ENCODE measurements at places on chromosomes 2 and 18.

GRCh38 chr2:150485871-150486538 is 1.5 kb downstream of the RND3 start:
- DNase-seq, result no peak

GRCh38 chr18:57728941-57729511 is 74.1 kb downstream of the ATP8B1 start:
- no peak for DNase-seq

DNA sequence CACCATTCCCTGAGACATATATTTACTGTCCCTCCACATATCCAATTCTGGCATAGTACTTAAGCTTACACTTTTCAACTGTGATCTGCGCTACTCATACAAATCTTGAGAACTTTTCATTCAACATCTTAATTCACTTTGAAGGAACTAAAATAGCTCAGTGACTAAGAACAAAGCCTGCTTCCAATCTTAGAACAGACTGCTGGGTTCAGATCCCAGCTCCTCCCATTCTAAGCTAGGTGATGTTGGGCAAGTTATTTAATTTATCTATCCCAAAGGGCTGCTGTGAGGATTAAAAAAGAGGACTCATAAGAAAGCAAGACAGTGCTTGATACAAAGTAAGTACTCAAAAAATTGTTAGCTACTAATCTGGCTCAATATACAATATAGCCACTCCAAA is 57.9 kb downstream of the UGP2 start:
- no peak for DNase-seq

DNA sequence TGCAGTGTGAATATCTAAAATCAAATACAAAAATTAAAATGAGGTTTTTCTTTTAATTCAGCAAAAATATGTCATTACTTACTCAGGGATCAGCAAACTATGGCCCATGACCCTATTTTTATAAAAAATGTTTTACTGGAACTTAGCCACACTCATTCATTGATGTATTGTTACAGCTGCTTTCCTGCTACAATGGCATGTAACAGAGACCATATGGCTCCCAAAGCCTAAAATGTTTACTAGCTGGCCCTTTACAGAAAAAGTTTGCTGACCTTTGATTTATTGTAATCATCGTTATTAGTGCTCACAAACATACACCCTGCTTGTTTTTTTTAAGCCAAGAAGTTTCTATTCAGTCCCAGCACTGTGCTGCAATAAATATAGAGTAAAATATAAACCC is 120.3 kb downstream of the PLA2R1 start:
- DNase-seq, result no peak

- DNase-seq, result no peak
Measured at GRCh38 chr2:145860083-145860482, 1340.2 kb upstream of the ZEB2 start.

Measured in cerebellar nuclear complex (tissue), 1 donor.